ENCODE measurements at places on chromosomes 16 and 17.

- DNase-seq, result no peak
Measured at GRCh38 chr16:89253548-89254287, 36.2 kb downstream of the ZNF778 start.

DNA sequence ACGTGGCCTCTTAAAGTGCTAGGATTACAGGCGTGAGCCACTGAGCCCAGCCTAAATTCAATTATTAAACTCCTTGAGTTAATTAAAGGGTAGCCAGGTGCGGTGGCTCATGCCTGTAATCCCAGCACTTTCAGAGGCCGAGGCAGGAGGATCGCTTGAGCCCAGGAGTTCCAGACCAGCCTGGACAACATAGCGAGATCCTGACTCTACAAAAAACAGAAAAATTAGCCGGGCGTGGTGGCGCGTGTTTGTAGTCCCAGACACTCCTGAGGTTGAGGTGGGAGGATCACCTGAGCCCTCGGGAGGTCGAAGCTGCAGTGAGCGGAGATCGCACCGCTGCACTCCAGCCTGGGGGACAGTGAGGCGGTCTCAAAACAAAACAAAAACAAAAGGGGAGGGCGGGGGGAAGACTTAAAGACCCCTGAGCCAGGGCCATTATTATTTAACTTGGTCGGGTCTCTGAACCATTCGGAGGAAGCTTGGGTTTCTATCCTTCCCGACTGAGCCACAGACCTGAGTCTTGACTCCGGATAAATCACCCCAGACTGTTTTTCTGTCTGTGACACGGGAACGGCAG, 19.5 kb downstream of the BCL7C start:
- DNase-seq, result no peak

- no peak for DNase-seq
Measured at GRCh38 chr16:56961851-56962281, at the start of gene CETP. Gene CETP, plus strand, starts transcription at chr16:56961950. Its CDS starts 30 bp downstream, at chr16:56961980.

DNA sequence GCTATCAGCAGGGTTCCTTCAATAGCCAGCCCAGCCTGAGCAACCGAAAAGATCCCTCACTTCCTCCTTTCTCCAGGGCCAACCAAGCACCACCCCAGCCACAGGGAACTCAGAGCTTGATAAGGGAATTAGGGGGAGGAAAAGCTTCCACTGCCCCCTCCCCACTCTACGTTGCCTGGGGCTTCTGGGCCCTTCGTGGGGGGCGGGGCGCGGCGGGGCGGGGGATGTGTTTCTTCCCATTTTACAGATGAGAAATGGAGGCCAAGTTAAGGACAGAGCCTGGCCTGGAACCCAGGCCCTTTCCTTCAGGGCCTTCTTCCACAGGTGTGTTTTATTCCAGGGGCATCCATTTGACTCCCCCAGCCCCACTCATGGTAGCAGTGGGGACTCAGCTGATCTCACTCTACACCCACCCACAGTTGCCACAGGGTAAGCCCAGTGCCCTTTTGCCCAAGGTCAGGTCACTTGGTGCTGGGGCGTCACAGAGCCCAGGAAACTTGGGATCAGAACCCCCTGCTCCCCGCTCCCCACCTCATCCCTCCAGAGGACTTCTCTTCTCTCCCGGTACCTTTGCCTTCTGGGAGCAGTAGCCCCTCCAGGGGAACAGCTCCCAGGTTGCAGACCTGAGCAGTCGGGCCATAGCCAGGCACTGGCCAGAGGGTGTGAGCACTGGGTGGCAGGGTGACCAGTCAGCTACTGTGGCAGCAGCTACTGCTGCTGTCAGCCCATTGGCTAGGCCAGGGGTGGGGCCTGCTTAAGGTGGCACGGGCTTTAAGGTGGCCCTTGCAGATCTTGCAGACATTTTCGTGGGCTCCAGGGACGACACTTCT, at the start of gene LDHD:
TSS of gene LDHD (minus strand) at position 700 of the 830 bp plus-strand sequence. CDS start at position 640, 60 bp downstream.
- DNase-seq, result peak; percentile 96
